ENCODE measurements at places on chromosomes 3 and 15.

DNA sequence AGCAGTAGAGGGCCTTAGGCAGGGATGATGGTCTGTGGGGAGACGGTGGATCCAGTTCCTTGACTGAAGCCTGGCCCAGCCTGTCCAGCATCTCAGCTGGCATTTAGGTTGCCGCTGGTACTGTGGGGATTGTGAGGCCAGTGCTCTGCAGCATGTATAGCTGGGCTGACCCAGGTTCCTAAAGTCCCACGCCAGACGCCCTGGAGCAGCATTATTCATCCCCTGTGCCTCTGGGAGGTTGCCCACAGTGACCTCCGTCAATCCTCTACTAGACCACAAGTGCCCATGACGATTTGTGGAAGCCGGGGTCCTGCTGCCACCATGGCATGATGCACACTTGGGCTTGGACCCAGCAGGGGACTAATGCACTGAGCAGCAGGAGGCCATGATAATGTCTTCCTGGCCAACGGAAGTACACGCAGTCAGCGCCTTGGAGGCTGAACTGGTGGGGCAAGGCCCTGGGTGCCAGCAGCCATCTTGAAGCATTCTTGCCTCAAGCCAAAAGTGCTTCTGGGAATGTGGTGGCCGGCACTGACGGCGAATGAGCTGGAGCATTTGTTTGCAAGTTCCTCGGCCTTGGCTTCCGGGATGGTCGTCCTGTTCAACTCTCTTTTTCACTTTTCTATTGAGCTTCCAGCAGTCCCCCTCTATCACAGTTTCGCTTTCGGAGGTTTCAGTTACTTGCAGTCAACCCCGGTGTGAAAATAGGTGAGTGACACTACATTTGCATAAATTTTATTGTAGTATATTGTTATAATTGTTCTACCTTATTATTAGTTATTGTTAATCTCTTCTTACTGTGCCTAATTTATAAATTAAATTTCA, 949.4 kb downstream of the ROBO1 start:
- DNase-seq: no peak

GRCh38 chr3:143475981-143476380, 356.4 kb downstream of the CHST2 start:
- no peak for DNase-seq

- DNase-seq: no peak
Observed at GRCh38 chr3:53694666-53695323, 151.4 kb downstream of the CHDH start.

GRCh38 chr15:101434032-101434920, 55.2 kb downstream of the PCSK6 start:
- no peak for DNase-seq

DNA sequence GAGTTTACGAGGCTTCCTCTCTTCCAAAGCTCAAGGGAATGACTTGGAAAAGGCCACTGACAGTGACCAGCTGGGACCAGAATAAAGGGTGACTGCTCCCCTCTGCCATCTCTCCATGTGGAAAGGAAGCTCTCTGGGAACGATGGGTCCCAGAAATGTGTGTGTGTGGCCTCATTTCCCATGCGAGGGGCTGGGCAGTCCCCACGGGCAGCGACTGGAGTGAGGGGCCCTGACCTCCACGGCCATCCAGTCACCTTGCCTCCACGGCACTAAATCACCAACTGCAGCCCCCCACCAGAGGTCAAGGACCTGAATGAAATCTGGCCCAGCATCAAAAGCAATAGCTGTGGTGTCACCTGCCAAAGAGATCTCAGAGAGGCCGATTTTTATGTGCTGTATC, 29.6 kb downstream of the RGMA start:
- DNase-seq: no peak

DNA sequence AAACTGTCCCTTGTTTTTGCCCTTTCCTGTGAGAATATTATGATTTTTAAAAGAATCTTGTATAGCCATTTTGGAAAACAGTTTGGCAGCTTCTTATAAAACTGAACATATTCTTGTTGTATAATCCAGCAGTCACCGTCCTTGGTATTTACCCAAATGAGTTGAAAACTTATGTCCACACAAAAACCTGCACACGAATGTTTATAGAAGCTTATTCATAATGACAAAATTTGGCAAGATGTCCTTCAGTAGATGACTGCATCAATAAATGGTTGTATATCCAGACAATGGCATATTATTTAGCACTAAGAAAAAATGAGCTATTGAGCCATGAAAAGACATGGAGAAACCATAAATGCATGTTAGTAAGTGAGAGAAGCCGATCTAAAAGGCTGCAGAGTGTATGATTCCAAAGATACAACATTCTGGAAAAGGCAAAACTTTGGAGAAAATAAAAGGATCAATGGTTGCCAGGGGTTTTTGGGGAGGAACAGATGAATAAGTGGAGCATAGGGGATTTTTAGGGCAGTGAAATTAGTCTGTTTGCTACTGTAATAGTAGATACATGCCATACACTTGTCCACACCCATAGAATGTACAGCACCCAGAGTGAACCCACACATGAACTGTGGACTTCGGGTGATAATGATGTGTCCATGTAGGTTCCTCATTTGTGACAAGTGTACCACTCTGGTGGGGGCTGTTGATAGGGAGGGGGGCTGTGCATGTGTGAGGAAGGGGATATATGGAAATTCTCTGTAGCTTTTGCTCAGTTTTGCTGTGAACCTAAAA, 31.7 kb downstream of the LIMD1 start:
- no peak for DNase-seq

DNA sequence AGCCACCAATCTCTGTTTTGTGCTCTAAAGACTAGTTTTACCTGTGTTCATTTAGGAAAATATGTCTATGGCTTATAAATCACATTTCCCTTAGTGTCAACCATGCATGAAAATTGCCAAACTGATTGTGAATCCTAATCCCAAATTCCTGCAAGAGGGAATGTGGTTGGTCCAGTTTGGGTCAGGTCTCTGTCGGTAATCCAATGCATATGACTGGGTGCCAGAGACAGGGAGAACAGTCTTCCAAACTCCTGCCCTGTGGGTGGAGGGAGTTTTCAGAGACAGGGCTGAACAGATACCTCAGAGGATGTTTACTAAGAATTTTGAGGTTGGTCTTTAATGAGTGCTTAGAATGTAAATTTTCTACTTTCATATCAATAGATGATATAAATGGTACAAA, 300.5 kb upstream of the ARL6 start:
- no peak for DNase-seq

DNA sequence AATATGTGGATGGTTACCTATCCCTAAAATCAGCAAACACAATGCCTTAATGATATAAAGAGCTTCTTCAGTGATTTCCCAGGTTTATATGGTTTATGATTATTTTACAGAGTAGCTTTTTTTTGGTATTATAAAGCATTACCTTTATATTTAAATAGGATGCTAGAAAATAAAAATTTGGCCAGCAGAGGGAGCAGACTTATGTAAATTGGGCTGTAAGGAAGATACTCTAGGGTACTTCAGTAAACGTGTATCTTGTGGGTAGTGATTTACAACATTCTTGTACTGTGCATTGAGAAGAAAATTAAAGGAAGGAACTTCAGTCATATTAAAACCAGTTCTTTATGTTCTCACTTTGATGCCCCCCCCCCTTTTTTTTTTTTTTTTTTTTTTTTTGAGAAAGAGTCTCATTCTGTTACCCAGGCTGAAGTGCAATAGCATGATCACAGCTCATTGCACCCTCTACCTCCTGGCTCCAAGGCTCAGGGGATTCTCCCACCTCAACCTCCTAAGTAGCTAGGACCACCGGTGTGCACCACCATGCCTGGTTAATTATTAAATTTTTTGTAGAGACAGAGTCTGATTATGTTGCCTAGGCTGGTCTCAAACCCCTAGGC, 167.9 kb downstream of the BBX start:
- no peak for DNase-seq
